ENCODE measurements at places on chromosomes 2 and 18.

DNA sequence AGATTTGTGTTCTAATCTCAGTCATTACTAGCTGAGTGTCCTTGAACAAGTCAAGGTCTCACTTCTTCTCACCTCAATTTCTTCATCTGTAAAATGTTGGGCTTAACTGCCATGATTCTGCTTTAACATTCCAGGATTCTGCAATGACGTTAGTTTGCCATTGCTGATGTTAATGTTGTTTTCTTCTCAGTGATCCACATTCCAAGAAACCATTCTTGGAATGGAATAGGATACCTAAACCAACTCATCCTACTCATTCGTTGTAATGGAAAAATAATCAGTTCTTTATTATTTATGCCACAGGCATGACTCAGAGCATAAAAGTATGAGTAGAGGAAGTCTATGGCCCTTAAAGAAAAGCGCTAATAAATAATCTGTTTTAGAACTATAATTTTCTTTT, 140.2 kb upstream of the ETAA1 start:
- no peak for DNase-seq

GRCh38 chr2:23554054-23554697, 169.2 kb downstream of the KLHL29 start:
- DNase-seq = no peak

DNA sequence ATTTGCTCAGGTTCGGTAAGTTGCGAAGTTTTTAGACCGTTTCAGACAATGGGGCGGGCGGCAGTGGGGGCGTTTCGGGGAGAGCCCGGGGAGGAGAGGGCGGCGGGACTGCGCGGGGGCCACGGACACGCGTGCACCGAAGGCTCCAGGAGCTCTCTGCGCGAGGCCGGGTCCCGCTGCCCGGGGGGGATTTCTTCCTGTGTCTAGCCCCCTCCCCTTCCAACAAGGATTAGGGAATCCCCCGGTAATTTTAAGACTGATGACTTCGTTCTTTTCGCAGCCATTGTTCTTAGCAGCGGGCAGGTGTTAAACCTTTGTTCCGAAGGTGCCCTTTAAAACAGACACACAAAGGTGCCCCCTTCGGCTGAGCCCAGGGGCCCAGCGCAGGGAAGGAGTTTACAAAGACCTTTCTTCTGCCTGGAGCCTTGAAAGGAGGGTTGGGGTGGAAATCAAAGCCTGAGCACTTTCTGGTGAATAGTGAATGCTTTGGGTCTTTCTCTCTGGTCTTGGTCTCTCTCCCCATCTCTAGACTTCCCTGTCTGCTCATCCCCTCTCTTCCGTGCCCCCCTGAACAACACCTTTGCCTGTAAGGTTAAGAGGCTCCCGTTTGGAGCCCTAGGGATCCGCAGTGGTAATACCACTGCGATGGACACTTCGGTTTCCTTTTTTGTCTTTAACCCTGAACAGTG, 2.1 kb downstream of the TRIB2 start:
- no peak for DNase-seq

DNA sequence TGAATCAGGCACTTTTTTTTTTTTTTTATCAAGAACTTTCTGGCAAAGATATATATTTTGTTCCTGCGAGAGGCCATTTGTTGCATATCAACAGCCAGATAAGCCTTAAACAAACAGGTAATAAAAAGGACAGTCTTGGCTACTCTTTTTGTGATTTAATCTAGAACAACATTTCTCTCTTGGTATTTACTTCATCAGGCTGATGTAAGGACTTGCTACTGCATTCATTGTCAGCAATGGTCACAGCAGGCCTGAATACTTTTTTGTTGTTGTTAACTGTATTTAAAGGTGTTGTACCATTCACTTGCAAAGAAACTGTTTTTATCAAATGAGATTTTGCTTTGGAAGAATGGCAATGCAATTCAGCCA, 683.8 kb downstream of the IRS1 start:
- no peak for DNase-seq

DNA sequence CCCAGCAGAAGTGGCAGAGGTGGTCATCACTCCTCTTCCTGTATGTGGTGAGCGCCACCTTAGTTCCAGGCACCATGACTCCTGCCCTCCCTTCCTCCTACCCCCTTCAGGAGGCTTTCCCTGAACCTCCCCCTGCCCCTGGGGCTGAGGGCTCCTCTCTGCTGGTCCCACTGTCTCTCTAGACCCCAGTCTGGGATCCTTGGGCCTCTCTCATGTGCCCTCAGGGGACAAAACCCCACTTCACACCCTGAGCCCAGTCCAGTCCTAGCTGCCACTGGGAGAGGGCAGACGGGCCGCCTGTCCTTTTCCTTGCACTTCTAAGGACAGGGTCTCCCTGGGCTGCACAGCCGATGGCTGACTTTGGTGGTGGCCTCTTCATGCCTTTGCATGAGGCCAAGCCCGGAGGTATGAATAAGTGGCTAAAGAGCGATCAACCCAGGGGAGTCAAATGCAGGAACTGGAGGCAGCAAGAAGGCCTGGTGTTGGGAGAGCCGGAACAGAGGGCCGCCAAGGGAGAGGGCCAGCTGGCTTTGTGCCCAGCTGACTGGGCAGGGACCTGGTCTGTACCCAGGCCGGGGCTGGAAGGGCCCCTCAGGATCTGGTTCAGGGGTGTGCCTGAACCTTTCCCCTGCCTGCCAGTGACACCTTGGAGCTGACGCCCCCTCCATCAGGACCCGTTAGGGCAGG, 29.5 kb downstream of the GLI2 start:
- DNase-seq = peak; percentile 57

DNA sequence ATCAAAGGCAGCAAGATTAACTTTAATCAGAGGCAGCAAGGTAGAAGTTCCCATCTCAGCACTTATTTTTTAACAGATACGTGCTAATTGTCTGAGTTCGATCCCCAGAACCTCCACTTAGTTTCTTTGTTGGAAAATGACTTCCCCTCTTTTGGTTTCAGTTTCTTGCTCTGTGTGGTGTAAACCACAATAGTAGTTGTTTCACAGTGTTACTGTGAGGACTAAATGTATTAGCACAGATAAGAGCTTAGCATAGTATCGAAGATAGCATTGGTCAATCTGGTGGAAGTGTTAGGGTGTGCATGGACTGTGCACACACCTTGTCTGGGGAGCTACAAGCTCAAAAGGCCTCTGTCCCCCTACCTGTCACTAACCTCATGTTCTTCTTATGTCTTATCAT, 988.3 kb upstream of the GYPC start:
- no peak for DNase-seq

- DNase-seq = no peak
These were observed 80.3 kb downstream of the CDCA7 start for GRCh38 chr2:173434762-173435569.

- DNase-seq = no peak
These were observed 64.6 kb downstream of the BMP10 start for GRCh38 chr2:68806511-68807109.

- DNase-seq = no peak
These were observed 13.5 kb upstream of the GRHL1 start for GRCh38 chr2:9937968-9938367.

DNA sequence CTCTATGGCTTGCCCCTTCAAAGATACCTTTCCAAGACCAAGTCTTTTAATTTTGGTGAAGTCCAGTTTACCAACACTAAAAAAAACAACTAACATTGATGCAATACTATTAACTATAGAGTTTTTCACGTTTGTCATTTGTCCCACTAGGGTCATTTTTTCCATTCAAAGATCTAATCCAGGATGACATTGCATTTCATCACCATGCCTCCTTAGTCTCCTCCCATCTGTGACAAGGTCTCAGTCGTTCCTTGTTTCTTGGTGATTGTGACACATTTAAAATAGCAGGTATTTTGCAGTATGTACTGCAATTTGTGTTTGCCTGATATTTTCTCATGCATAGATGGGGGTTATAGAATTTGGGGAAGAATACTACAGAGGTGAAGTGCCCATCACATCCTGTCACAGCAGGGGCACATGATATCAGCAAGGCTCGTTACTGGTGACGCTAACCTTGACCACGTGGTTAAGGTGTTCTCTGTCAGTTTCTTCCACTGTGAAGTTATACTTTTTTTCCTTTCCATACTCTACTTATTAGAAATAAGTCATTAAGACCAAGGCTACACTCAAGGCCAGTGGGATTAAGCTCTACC, 799.2 kb upstream of the RAB6C start:
- DNase-seq = no peak

- no peak for DNase-seq
These were observed 134.3 kb downstream of the RDH14 start for GRCh38 chr2:18426174-18426573.

- no peak for DNase-seq
These were observed 22.7 kb downstream of the EXOC6B start for GRCh38 chr2:72803151-72803550.

Data from left forelimb (tissue), 1 donor.